CD4-positive, alpha-beta T cell (primary cell): ENCODE measurements at places on chromosomes 3 and 15.

- DNase-seq: no peak
Measured at GRCh38 chr3:146557745-146558144, 13.3 kb upstream of the PLSCR1 start.

DNA sequence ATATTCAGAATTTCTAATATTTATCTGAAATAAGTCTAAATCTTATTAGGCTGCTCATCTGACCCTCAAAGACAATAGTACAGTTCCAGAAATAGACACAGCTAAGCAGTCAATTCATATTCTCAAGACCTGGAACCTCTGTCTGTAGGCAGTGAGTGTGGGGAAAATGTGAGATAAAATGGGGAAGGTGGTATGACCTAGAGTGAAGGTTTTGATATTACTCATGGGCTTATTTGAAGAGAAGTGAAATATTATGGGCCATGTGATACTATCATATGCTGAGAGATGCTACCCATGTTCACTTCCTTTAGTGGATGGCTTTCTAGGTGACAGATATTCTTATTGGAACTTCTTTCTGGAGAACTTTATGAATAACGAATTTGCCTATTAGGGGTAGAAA, 33.5 kb downstream of the TGFBR2 start:
- peak; percentile 47 for DNase-seq

GRCh38 chr3:97896547-97896946, 74.7 kb downstream of the CRYBG3 start:
- DNase-seq: no peak

- no peak for DNase-seq
Measured at GRCh38 chr15:80415358-80415670, 11.1 kb downstream of the ARNT2 start.

DNA sequence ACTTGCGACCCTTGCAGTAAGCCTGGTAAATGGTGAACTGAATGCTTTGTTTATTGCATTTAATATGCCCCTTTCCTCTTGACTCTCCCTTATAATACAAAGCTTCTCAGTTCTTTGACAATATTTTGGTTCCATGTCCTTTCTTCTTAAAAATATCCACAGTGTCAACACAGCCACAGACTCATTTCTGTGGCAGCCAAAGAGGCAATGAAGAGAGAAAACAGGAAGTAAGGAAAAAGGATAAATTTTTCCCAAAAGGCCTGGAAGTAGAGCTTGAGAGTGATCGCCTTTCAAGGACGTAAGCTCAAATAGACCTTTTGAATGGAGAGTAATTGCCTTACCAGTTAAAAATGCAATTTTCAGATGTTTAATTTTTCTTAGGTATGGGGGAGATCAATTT, 59.4 kb downstream of the PEX5L start:
- DNase-seq: no peak

DNA sequence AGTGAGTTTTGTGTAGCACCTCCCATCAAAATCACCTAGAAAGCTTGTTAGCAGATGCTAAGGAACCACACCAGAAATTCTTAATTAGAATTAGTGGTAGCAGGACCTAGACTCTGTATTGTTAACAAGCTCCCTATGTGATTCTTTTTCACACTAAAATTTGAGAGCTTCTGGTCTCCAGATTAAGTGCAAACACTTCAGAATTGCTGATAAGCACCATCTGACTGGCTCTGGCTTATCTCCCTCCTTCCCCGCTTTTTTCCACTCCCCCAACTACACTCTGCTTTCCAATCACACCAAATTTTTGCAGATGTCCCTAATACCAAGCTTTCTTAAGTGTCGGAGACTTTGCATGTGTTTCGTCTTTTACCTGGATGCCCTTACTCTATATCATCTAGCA, 410.1 kb upstream of the DPH6 start:
- no peak for DNase-seq

GRCh38 chr3:157669416-157669815, 166.2 kb upstream of the VEPH1 start:
- no peak for DNase-seq

DNA sequence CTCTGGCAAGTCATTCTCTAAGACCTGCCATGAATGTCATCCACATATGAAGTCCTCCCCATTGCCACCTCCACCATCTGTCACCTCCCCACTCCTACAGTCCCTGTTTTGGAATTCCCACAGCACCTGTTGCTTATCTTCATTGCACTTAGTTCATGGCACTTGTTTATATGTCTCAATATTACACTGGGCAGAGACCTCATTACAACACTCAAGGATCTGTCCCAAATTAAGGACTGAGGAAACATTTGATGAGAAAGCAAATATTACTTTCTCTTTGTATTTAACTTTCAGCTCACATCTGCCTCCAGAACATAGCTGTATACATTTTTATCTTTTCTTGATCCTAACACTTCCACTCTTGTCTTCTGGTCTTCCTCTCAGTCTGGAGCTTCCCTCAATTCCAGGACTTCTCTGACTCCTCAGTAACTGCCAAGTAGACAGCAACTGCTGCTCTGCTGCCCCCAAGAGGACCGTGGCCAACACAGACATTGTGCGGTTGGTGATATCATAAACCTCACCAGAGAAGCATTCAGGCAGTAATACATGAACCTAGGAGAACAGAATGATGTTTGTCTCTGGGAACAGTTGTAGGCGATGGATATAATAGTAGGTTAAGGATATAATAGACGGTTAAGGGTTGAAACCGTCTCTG, 45.0 kb upstream of the FGF12 start:
- no peak for DNase-seq

GRCh38 chr3:159593927-159594605, 394.6 kb upstream of the IL12A start:
- no peak for DNase-seq

DNA sequence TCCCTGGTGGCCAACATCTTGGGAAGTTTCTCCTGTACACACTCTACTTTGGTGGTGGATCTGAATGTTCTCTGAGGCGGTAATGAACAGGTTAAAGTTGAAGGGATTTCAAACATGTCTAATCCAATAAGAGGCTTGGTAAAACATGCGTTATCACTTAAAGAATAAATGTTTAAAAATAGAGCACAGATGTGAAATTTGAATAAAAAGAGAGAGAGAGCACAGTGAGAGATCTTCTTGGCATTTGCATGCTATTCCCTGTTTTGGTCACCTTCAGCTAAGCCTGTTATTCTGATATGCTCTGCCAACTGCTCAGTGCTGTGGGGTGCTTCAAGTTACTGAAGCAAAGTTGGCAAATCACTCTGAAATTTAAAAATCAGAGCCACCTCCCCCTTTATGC, 237.7 kb upstream of the WNT5A start:
- no peak for DNase-seq

DNA sequence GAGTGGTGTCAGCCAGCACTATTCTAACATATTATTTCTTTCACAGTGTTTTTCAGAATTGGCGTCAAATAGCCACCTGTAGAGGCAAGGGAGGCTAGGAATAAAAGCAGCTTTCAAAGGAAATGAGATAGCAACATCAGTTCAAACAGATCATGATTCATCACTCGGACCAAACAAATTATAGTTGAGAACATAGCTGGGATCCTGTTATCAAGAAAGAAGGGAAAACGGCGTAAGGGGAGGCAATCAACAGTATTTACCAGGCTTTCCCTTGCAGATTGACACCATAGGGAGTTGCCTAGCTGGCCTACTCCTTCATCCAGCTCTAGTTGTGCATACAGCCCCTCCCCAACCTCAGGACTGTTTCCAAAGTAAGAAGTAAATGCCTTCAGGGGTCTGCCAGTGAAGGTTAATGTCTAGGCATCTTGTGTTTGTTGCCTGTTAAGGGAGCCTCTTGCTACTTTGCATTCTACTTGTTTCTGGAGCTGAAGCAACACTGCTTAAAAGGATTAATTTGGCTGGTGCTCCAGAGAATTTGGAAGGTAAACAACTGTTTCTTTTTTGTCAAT, 286.5 kb downstream of the NSUN3 start:
- DNase-seq: no peak

DNA sequence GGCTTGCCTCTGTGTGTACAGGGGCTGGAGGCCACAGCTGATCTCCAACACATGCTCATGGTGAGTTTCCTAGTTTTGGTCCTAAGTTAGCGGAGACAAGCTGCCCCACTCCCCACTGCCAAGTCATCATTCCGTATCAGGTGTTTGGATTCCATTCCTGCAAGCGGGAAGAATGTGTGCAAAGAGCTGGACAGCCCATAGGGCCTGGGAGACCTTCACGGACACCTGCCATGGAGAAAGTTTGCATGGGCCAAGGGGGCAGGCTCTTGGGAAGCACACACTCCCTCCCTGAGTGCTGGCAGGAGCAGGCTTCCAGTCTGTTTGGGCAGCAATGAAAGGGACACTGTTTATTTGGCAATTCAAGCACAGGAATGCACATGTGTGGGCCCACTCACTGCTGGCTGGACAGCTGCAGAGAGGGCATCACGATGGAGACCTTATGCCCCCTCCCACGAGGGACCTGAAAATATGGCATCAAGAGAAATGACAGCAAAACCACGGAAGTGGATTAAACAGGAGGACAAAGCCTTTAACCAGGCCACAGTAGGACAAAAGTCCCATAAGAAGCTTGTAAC, 149.7 kb downstream of the KLF13 start:
- DNase-seq: no peak

DNA sequence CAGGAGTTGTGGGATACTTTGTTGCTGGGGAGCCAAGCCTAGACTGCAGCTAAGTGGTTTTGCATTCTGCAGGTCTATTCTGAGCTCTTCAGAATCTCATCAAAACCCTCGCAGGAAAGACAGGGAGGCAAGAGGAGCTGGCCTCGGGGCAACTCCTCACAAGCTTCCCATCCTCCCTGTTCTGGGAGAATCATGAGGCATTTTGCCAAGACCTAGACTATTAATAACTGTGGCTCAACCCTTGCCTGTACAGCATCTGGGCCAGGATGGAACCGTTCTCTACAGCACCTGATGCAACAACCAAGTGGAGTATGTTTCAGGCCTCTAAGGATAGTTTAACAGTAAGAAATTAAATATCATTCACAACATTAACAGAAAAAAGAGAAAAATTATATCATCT, 20.2 kb upstream of the SLC6A20 start:
- DNase-seq: no peak

GRCh38 chr3:122890077-122890719, 95.3 kb downstream of the SLC49A4 start:
- DNase-seq: no peak
